ENCODE measurements at places on chromosomes 2 and 18. TPM values are rescaled to one million over a fixed set of nuclear protein-coding genes. Genes with fewer than 3 reads are reported as not detected.

The FN1 gene
- 20,313 TPM for total RNA-seq

The AMER3 gene
- not detected for total RNA-seq

The DCDC2C gene
- not detected for total RNA-seq

The BOK gene
- total RNA-seq = 15.8 TPM

The SLC40A1 gene
- 3.2 TPM for total RNA-seq

The IGFBP5 gene
- total RNA-seq = 0.07 TPM

The ACYP2 gene
- 14.0 TPM for total RNA-seq

The PSD4 gene
- 21.4 TPM for total RNA-seq

The CYS1 gene
- 3.5 TPM for total RNA-seq

The MAP4K3 gene
- 43.3 TPM for total RNA-seq

The GAL3ST2 gene
- total RNA-seq = not detected

The ABCB11 gene
- total RNA-seq = not detected

The IL36B gene
- total RNA-seq = not detected

The EPAS1 gene
- total RNA-seq = 174 TPM

The MAPRE3 gene
- 10.2 TPM for total RNA-seq

The CCDC68 gene
- 2.2 TPM for total RNA-seq

The PLA2R1 gene
- total RNA-seq = 10.8 TPM

The SULT1C2 gene
- not detected for total RNA-seq

The UGT1A3 gene
- 0.67 TPM for total RNA-seq

The ANKRD36 gene
- total RNA-seq = 26.0 TPM

The CFC1 gene
- not detected for total RNA-seq

The SKA1 gene
- 18.2 TPM for total RNA-seq

The MREG gene
- 20.7 TPM for total RNA-seq

The ZSCAN30 gene
- 17.3 TPM for total RNA-seq

The PSMD14 gene
- total RNA-seq = 85.0 TPM

The DSC3 gene
- total RNA-seq = 125 TPM

The TP53I3 gene
- total RNA-seq = 75.3 TPM

The EHD3 gene
- 39.4 TPM for total RNA-seq

All from mammary epithelial cell (primary cell).